ENCODE measurements at places on chromosomes 12 and 14. TPM values are rescaled to one million over a fixed set of nuclear protein-coding genes. Genes with fewer than 3 reads are reported as not detected.
A peak's percentile ranks its signal among the peaks of the same experiment; 100 is the strongest.

The CLEC2B gene
- total RNA-seq, result 25.2 TPM

The AQP2 gene
- total RNA-seq, result not detected

GRCh38 chr12:4116251-4117111, 157.1 kb upstream of the CCND2 start:
- peak; percentile 84 for DNase-seq

The SDSL gene
- 0.31 TPM for total RNA-seq

DNA sequence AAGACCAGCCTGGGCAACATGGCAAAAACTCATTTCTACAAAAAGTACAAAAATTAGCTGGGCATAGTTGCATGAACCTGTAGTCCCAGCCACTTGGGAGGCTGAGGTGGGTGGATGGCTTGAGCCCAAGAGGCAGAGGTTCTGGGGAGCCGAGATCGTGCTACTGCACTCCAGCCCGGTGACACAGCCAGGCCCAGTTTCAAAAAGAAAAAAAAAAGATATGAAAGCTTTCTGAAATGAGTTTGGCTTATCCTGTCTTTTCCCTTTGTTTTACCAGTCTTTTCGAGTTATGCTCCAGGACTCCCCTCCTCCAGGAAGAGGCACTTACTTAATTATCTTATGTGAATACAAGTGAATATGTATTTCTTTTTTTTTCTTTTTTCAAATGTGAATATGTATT, 3.2 kb downstream of the BBOF1 start:
- DNase-seq, result no peak

DNA sequence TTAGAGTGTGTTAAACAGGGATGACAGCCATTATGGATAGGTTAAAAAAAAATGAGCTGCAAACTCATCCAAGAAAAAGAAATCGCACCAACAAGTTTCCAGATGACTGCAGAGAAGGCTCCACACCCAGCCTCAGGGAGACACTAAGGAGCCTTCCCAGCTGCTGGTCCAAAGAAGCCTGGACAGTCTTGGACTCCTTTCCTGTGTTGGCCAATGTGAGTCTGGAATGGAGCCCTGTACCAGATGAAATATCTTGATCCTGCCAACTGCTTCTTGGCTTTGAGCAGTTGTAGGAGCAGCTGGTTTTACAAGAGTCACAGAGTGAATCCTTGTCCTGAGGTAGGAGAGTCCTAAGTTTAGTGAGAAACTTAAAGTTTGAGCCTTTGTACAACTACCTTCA, 44.5 kb downstream of the SLC38A1 start:
- peak; percentile 88 for DNase-seq

DNA sequence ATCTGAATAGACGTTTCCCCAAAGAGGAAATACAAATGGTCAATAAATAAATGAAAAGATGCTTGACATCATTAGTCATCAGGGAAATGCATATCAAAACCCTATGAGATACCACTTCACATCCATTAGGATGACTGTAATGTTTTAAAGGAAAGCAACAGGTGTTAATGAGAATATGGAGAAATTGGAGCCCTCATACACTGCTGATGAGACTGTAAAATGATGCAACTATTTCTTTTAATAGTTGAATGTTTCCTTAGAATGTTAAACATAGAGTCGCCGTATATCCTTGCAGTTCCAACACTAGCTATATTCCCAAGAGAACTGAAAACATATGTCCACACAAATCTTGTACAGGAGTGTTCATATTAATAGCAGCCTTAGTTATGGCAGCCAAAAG, 133.2 kb downstream of the SLC38A4 start:
- DNase-seq, result peak; percentile 21

GRCh38 chr14:55243386-55243785, 27.8 kb upstream of the FBXO34 start:
- no peak for DNase-seq

- DNase-seq, result peak; percentile 66
Measured at GRCh38 chr14:23379366-23380196, 2.7 kb downstream of the CMTM5 start.
